ENCODE measurements at places on chromosomes 7 and 10. TPM values are rescaled to one million over a fixed set of nuclear protein-coding genes. Genes with fewer than 3 reads are reported as not detected.

DNA sequence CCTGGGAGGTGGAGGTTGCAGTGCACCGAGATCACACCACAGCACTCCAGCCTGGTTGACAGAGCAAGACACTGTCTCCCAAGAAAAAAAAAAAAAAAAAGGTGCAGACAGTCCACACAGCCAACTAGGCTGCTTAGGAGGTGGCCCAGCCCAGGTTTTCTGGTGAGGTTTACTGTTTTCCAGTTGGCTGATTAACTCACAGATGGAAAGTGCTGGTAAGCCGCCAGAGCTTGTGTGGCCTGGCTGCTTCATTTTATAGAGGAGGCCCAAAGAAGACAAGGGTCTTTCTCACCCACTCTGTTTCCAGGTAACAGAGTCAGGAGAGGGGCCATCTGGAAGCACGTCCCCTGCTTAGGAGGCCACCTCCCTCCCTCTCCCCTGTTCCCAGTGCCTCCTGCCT is 6.2 kb downstream of the RHBDD2 start:
- peaks cover 22% of the 10 kb centered on the region for H3K36me3 ChIP-seq
- peaks cover 7% of the 10 kb centered on the region for H3K4me1 ChIP-seq
- no peak for DNase-seq
- no peak overlapping the region for H3K4me3 ChIP-seq

The TSPAN15 gene
- total RNA-seq: 14.7 TPM

The ARF5 gene
- total RNA-seq: 255 TPM

- H3K36me3 ChIP-seq: peaks cover 3% of the 10 kb centered on the region
- H3K27me3 ChIP-seq: peaks cover 38% of the 10 kb centered on the region
- no peak overlapping the region for H3K4me3 ChIP-seq
- DNase-seq: no peak
- H3K4me1 ChIP-seq: peaks cover 7% of the 10 kb centered on the region
Observed at GRCh38 chr7:64884913-64885370, 18.1 kb upstream of the ZNF273 start.

- no peaks in the 10 kb centered on the region for H3K36me3 ChIP-seq
- H3K4me1 ChIP-seq: peaks cover 2% of the 10 kb centered on the region
- no peak for DNase-seq
- peaks cover 13% of the 10 kb centered on the region for H3K27me3 ChIP-seq
- H3K27ac ChIP-seq: no peak overlapping the region
Observed at GRCh38 chr10:119608316-119609155, 11.8 kb upstream of the TIAL1 start.

GRCh38 chr10:131880016-131880590 is 20.7 kb upstream of the PPP2R2D start:
- H3K4me1 ChIP-seq: no peaks in the 10 kb centered on the region
- no peak overlapping the region for H3K27ac ChIP-seq
- H3K36me3 ChIP-seq: no peaks in the 10 kb centered on the region
- no peak overlapping the region for H3K4me3 ChIP-seq

The ZMIZ2 gene
- 217 TPM for total RNA-seq

The SPACDR gene
- 0.67 TPM for total RNA-seq

The SFTPD gene
- total RNA-seq: 0.40 TPM

DNA sequence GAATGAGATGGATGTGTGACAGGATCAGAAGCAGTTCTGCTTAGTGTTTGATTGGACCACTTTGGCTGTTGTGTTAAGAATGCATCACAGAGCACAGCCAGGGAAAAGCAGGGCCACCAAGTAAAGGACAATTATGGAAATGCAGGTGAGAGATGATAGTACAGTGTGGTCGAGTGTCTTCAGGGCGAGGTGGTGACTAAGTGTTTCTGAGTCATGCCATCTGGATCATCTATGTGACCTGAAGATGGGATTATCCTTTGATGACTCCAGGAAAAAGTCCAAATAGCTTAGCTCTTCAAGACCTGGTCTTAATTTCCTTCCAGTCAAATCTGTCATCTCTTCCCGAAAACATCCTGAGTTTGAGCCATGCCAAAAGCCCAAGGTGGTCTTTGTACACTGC is 523.2 kb upstream of the IGFBP3 start:
- no peaks in the 10 kb centered on the region for H3K27me3 ChIP-seq
- H3K27ac ChIP-seq: no peak overlapping the region
- H3K4me1 ChIP-seq: no peaks in the 10 kb centered on the region
- no peak overlapping the region for H3K4me3 ChIP-seq

The H2BK1 gene
- not detected for total RNA-seq

The LMBR1 gene
- 89.1 TPM for total RNA-seq

- H3K4me1 ChIP-seq: peaks cover 1% of the 10 kb centered on the region
- H3K27me3 ChIP-seq: peaks cover 5% of the 10 kb centered on the region
- peak overlapping the region; percentile 17 for H3K27ac ChIP-seq
- no peak for DNase-seq
Observed at GRCh38 chr7:71636329-71636728, 504.4 kb downstream of the GALNT17 start.

DNA sequence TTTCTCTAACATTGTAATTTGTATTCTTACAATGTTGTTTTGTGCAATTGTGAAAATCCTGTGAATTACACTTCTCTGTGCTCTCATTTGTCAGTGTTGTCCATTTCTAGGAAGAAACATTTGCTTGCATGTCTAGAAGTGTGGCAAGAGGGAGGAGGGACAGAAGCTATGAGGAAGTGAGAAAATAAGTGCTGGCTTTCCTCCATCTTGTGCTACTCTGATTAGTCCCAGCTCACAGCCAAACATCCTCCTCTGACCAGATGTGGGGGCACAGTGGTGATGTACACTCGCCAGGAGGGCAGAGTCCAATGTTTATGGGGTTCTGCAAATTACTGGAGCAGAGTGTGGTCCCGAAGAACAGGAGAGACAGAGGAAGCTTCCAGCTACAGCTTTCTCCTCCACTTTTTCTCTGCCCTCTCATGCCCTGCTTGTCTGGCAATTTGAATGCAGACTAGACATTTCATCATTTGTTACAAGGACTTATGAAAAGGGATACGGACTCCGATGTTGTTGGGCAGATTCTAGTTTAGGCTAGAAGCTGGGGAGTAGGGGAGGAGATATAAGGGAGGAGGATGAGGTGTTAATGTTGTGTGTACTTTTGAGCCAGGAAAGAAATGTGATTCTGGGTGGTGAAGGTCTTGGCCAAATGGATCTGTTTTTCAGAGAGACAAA is 131.0 kb upstream of the C1GALT1 start:
- H3K27me3 ChIP-seq: no peaks in the 10 kb centered on the region
- H3K4me1 ChIP-seq: peaks cover 6% of the 10 kb centered on the region
- no peaks in the 10 kb centered on the region for H3K36me3 ChIP-seq
- no peak overlapping the region for H3K27ac ChIP-seq
- DNase-seq: no peak

DNA sequence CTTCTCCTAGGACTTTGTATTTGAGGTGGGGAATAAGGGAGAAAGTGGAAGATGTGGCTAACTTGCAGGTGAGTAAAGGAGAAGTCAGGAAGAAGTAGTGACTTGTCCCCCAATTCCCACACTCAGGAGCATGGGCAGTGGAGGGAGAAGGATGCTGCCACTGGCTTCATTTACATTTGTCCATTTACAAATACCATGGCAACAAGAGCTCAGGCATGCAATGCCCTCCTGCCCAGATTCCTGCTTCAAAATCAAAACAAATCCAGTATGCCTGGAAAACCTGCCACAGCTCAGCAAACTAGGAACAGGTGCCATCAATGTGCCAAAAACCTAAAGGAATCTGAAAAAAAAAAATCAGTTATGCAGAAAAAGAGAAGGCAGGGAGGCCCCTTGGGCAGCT is 139.9 kb downstream of the KCNMA1 start:
- DNase-seq: no peak
- H3K36me3 ChIP-seq: no peaks in the 10 kb centered on the region
- peaks cover 5% of the 10 kb centered on the region for H3K4me1 ChIP-seq
- H3K4me3 ChIP-seq: no peak overlapping the region

- no peak for DNase-seq
- peaks cover 15% of the 10 kb centered on the region for H3K4me1 ChIP-seq
- no peak overlapping the region for H3K4me3 ChIP-seq
- H3K27ac ChIP-seq: no peak overlapping the region
- H3K27me3 ChIP-seq: no peaks in the 10 kb centered on the region
Observed at GRCh38 chr7:133052401-133052756, 29.5 kb downstream of the CHCHD3 start.

- H3K4me3 ChIP-seq: no peak overlapping the region
- peaks cover 42% of the 10 kb centered on the region for H3K27me3 ChIP-seq
- no peaks in the 10 kb centered on the region for H3K36me3 ChIP-seq
- no peak for DNase-seq
- peaks cover 20% of the 10 kb centered on the region for H3K4me1 ChIP-seq
Observed at GRCh38 chr7:155234950-155235789, 62.5 kb upstream of the INSIG1 start.

The FOXI2 gene
- 1.7 TPM for total RNA-seq

DNA sequence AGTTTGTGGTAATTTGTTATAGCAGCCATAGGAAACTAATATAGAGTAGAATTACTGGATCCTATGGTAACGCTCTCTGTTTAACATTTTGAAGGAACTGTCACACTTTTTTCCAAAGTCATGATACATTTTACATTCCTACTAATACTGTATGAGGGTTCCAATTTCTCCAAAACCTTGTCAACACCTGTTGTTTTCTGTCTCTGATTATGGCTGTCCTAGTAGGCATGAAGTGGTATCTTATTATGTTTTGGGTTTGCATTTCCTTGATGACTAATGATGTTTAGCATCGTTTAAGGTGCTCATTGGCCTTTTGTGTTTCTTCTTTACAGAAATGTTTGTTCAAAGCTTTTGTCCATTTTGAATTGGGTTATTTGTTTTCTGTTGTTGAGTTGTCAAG is 69.6 kb downstream of the VPS50 start:
- H3K27me3 ChIP-seq: no peaks in the 10 kb centered on the region
- H3K27ac ChIP-seq: no peak overlapping the region
- H3K4me1 ChIP-seq: no peaks in the 10 kb centered on the region
- H3K4me3 ChIP-seq: no peak overlapping the region
- H3K36me3 ChIP-seq: peaks cover 4% of the 10 kb centered on the region
- DNase-seq: no peak

GRCh38 chr10:104735757-104736391 is 94.8 kb downstream of the SORCS3 start:
- H3K4me3 ChIP-seq: no peak overlapping the region
- H3K36me3 ChIP-seq: no peaks in the 10 kb centered on the region
- DNase-seq: no peak
- H3K27me3 ChIP-seq: peaks cover 13% of the 10 kb centered on the region
- H3K4me1 ChIP-seq: peaks cover 9% of the 10 kb centered on the region

GRCh38 chr10:43265799-43266721 is 805 bp downstream of the RASGEF1A start:
- H3K4me3 ChIP-seq: peak overlapping the region; percentile 72
- H3K36me3 ChIP-seq: no peaks in the 10 kb centered on the region
- peaks cover 59% of the 10 kb centered on the region for H3K27me3 ChIP-seq

The LRRC18 gene
- total RNA-seq: not detected

The MUC3A gene
- 2.0 TPM for total RNA-seq

GRCh38 chr10:130361351-130362105 is 225.3 kb downstream of the GLRX3 start:
- peaks cover 13% of the 10 kb centered on the region for H3K27me3 ChIP-seq
- H3K4me1 ChIP-seq: peaks cover 5% of the 10 kb centered on the region
- no peak overlapping the region for H3K27ac ChIP-seq

- no peaks in the 10 kb centered on the region for H3K27me3 ChIP-seq
- DNase-seq: peak; percentile 34
- no peaks in the 10 kb centered on the region for H3K36me3 ChIP-seq
- H3K4me3 ChIP-seq: peak overlapping the region; percentile 84
Observed at GRCh38 chr10:68560943-68561864, 1.1 kb downstream of the TET1 start.

GRCh38 chr10:80412486-80412885 is 4.1 kb downstream of the PRXL2A start:
- H3K27ac ChIP-seq: peak overlapping the region; percentile 69
- no peak for DNase-seq
- no peak overlapping the region for H3K4me3 ChIP-seq
- H3K4me1 ChIP-seq: peaks cover 77% of the 10 kb centered on the region
- H3K27me3 ChIP-seq: no peaks in the 10 kb centered on the region

The HSPA12A gene
- 9.1 TPM for total RNA-seq

The MINDY3 gene
- total RNA-seq: 26.2 TPM

- H3K36me3 ChIP-seq: peaks cover 14% of the 10 kb centered on the region
- H3K4me3 ChIP-seq: no peak overlapping the region
- no peaks in the 10 kb centered on the region for H3K27me3 ChIP-seq
- H3K4me1 ChIP-seq: no peaks in the 10 kb centered on the region
- H3K27ac ChIP-seq: no peak overlapping the region
Observed at GRCh38 chr7:38731215-38731614, 100.0 kb upstream of the AMPH start.

DNA sequence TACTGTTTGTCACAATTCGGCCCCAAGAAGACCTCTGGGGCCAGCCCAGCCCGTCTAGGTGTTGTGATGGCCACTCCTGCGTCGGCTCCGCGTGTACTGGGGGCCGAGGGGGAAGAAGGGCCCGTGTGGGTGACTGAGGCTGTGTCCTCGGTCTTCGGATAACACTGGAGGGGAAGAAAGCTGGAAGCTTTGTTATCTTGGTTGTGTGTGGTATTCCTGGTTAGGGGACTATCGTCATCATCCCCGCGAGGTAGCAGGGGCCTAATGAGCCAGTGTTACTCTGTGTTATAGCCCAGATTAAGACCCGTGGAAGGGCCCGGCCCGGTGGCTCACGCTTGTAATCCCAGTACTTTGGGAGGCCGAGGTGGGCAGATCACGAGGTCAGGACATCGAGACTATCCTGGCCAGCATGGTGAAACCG is 854 bp downstream of the MTG1 start:
- DNase-seq: no peak
- H3K4me1 ChIP-seq: peaks cover 8% of the 10 kb centered on the region
- H3K4me3 ChIP-seq: peak overlapping the region; percentile 92
- H3K27ac ChIP-seq: peak overlapping the region; percentile 98
- peaks cover 5% of the 10 kb centered on the region for H3K36me3 ChIP-seq

DNA sequence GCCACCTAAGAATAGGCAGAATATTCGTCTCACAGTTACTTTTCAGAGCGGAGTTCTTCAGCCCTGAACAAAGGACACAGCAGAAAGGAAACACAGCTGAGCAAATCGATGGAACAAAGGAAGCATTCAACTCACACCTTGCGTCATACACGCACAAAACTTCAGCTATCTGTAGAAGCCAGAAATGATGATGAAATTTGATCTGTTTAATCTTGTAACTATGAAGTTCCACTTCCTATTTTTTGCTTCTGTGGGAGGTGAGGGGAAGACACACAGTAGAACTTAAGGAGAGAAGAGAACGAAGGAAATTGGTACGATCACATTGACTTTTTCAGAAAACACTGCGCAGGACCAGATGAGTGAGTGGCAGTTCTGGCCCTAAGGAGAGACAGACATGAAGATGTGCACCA is 26.2 kb downstream of the FAM171A1 start:
- DNase-seq: no peak
- peaks cover 60% of the 10 kb centered on the region for H3K4me1 ChIP-seq
- no peaks in the 10 kb centered on the region for H3K27me3 ChIP-seq
- H3K4me3 ChIP-seq: peak overlapping the region; percentile 15
